ENCODE measurements at places on chromosomes 16 and 17.

GRCh38 chr17:65668211-65668610 lies 106.8 kb upstream of the AXIN2 start:
- no peak for DNase-seq

DNA sequence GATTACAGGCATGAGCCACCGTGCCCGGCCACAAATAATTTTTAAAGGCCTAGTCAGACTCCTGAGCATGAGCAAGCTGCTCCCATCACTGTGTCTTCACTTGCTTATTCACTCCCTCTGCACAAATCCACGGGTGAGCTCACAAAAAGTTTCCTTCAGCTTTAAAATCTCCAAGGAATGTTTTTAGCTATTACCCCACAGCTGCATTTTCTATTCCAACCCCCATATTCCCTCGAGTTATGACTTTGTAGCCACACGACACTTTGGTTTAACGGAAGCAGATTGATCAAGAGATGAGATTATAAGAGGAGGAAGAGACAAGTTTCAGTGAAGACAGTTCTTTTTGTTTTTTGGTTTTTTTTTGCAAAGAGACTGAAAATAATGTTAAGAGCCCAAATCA lies 49.1 kb upstream of the SLC25A19 start:
- peak; percentile 54 for DNase-seq

- DNase-seq = peak; percentile 82
Measured at GRCh38 chr16:2904100-2904921, 7.4 kb upstream of the FLYWCH1 start.

GRCh38 chr16:27366687-27367460 lies 35.1 kb upstream of the IL21R start:
- no peak for DNase-seq

DNA sequence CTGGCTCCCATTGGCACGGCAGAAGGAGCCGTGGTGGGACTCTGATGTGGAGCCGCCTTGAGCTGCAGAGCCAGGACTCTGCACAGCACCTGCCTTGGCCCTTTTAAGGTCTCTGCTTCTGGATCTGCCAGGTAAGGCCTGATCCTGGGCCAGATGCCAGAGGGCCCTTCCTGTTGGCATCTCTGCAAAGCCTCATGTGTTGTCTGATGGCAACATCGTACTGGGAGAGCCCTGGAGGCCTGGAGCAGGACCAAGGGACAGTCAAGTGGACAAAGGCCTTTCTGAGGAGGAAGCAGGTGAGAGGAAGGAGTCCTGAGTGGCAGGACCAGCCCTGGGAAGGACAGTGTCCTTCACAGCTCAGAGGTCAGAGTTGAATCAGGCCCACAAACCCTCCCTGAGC lies 26.1 kb downstream of the SOCS1 start:
- DNase-seq = no peak

GRCh38 chr17:7552621-7553051 lies 3.8 kb downstream of the TNFSF12 start:
- DNase-seq = no peak

DNA sequence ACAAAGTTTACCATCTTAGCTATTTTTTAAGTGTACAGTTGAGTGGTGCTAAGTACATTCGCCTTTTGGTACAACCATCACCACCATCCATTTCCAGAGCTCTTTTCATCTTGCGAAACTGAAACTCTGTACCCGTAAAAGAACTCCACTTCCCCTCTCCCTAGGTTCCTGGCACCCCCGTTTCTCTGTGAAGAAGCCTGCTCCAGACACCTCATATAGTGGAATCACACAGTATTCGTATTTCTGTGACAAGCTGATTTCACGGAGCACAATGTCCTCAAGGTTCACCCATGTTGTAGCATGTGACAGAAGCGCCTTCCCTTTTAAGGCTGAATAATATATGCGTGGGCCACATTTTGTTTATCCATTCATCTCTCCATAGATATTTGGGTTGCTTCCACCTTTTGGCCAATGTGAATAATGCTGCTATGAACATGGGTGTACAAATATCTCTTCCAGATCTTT lies 54.2 kb upstream of the MAP3K14 start:
- DNase-seq = no peak

- no peak for DNase-seq
Measured at GRCh38 chr16:52407778-52408177, 139.2 kb downstream of the TOX3 start.

- no peak for DNase-seq
Measured at GRCh38 chr16:74774223-74775139, at the start of gene FA2H. TSS of gene FA2H (minus strand) at chr16:74774820. CDS start at chr16:74774755, 65 bp downstream.

GRCh38 chr16:20886320-20886719 lies 13.8 kb downstream of the DCUN1D3 start:
- DNase-seq = no peak

DNA sequence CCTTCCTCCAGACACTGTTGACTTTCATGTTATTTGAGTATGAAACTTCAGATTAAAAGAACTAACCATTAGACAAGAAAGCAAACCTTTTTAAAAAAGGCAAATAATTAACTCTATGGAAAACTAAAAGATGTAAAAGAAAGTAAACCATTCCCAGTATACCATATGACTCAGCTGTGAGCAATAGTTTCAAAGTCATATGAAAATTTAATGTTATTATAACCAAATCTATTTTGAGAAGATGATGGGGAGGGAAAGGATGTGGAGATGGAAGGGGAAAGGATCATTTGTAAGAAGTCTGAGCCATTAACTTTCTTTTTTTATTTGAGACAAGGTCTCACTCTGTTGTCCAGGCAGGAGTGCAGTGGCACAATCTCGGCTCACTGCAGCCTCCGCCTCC lies 131.8 kb downstream of the IRX5 start:
- no peak for DNase-seq

DNA sequence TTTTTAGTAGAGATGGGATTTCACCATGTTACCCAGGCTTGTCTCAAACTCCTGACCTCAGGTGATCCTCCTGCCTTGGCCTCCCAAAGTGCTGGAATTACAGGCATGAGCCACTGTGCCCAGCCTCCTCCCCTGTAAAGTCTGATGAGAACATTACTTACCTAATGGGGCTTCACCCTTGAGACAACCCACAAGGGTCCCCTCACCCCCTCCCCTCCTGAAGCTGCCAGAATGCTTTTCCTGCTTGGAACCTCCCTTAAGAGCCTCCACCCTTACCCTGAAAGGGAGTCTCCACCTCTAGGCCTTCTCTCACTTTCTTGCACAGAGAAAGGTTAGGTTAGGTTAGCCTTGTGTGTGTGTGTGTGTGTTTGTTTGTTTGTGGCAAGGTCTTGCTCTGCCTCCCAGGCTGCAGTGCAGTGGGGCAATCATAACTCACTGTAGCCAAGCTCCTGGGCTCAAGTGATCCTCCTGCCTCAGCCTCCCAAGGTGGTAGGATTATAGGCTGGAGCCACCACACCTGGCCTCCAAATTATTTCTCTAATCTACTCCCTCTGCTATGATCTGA lies 8.9 kb downstream of the SLC5A11 start:
- DNase-seq = no peak

DNA sequence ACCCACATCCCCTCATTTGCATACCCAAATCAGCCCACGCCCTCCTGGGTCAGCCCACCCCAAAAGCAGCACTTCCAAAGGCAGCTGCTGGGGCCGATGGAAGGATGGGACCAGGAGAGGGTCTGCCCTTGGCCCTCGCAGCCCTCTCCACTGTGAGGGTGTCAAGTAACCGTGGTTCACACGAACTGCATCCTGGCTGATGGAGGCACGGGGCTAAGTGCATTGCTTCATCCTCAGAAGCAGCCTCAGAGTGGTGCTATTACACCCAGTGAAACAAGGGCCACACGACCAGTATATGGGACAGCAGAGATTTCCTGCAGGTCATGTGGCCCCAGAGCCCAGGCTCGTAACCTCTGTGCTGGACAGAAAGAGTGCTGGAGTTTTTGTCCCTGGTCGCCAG lies 13.2 kb upstream of the ATP2A3 start:
- DNase-seq = no peak

DNA sequence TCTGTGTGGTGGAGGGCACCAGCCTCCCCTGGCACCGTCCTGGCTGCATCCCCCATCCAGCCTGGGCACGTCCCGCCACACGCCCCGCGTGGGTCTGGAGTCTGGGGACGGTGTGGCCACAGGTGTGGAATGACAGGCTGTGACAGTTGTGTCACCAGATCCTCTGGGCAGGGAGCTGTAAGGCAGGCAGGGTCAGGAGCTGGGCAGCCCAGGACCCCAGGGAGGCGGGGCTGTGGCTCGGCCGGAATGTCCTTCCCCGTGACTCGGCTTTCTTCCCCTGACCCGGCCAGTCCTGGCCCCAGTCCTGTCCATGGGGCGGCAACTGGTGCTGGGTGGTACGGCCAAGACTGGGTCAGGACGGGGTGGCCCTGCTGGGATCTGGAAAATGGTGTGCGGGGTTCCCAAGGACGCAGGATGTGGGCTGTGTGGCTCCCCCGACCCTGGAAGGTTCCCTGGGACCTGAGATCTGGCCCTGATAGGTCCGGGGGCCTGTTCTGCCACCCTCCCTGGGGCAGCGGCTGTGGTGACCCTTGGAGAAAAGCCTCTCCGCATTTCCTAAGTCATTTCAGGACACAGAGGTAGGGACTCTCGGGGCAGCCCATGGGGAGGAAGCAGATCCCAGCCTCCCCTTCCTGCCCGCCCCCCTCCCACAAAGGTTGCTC lies 3.3 kb upstream of the SLC16A3 start:
- DNase-seq = no peak

- DNase-seq = no peak
Measured at GRCh38 chr16:12387311-12387710, 410.8 kb downstream of the SNX29 start.

GRCh38 chr16:57801098-57801808 lies 1.0 kb downstream of the KIFC3 start:
- peak; percentile 74 for DNase-seq

GRCh38 chr16:66991545-66992077 lies 3.2 kb downstream of the CES4A start:
- no peak for DNase-seq

DNA sequence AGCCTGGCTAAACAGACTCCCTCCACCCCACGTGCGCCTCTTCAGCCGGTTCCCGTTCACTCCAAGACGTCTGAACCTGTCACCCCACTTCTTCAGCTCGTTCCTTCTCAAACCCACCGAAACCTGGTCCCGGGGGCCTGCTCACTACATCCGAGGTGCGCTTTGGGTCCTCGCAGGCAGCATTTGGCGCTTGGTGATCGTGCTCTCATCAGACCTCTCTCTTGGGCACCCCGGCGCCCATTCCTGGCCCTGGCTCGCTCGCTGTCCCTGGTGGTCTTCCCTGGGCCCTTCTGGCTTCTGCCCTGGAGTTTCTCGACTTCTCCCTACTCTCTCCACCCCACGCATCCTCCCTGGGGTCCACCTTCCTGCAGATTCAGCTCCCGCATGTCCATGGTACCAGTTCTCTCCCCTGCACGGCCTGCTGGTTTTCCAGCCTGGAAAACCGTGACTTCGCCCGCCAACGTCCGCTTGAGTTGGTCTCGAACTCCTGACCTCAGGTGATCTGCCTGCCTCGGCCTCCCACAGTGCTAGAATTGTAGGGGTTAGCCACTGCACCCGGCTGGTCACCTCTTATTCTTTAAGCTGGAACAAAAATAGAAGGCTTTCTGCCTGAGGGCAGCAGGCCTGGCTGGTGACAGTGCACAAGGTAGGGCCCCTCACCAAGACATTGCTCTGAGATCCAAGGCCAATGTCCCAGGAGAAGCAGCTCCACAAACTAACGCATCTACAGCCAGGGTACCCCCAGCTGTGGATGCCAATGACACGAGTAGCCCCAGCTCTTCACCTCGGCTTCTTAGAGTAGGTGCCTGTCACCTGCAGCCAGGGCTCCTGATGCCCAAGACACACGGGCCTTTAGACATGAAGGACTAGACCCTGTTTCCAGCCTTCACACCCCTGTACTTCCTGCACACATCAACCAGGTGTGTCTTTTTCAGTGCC lies 1.1 kb upstream of the MEAK7 start:
- DNase-seq = no peak

GRCh38 chr17:63311416-63311937 lies 134.6 kb downstream of the CYB561 start:
- DNase-seq = no peak
